AG08395 (cell line): ENCODE measurements at places on chromosomes 11 and 22.

DNA sequence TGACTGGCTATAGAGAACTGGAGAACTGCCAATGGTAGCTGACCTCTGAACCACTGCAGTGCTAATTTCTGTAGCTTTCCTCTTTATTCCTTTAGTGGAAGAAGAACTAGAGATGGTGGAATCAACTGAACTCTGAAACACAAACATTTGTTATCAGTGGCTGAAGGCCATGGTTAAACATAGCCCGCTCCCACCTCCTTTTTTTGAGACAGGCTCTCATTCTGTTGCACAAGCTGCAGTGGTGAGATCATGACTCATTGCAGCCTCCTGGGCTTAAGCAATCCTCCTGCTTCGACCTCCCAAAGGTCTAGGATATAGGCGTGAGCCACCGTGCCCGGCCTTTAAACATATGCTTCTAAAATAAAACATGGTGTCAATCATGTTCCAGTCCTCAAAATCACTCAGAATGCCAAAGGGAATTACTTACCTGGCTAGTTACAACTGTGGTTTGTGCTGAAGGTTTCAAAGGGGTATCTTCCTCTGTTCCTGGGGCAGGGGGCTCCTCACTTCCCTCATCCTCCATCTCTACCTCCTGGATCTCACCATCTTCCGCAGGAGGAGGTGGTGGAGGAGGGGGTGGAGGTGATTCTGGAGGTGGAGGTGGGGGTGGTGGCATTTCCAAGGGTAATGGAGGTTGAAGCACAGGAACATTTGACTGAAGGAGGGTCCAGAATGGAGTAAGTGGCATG lies 9.0 kb upstream of the AGBL2 start:
- no peak for DNase-seq

DNA sequence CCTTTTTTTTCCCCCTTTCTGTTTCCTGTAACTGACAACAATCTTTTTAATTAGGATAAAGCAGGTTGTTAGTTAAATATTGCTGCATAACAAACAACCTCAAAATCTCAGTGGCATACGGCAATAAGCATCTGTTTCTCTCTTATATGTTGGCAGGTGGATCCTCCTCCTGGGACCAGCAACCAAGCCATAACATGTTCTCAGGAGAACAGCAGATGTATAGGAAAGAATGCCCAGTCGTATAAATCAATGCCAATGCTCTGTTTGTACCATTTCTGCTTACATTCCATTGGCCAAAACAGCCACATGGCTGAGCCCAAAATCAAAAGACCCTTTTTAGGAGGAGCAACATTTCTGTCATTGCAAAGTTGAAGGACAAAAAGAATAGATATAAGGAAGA lies 445.7 kb downstream of the AASDHPPT start:
- no peak for DNase-seq

DNA sequence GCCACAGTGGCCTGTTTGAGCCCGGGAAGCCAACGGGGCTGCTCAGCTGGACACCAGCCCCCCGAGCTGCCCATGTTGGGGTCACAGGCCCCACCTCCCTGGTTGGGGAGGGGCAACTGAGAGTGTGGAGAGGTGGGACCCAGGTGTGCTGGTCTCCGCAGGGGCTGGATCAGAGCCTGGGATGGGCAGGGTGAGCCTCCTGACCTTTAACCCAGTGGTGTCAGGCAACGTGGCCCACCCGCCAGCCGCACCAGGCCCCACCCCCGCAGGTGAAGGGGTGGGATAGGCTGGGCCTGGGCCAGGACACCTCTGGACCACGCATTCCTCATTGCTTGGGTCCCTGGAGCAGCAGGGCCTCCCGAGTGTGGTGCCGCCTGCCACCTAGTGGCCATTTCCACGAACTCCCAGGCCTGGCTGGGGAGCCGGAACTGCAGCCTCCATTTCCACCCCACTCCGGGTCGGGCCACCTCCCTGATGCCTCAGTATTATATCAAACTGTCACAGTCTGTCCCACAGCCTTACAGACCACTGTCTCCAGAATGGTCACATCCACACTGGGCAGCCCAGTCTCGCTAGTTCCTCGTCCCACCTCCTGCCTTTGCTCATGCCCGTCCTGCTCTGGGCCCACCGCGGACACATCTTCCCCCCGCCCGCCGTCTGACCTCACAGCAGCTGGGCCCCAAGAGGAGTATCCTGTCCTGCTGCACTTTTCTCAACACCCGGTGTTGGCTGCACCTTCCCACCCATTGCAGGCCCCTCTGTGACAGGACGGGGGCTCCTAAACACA lies 13.3 kb upstream of the PPP6R3 start:
- peak; percentile 88 for DNase-seq

DNA sequence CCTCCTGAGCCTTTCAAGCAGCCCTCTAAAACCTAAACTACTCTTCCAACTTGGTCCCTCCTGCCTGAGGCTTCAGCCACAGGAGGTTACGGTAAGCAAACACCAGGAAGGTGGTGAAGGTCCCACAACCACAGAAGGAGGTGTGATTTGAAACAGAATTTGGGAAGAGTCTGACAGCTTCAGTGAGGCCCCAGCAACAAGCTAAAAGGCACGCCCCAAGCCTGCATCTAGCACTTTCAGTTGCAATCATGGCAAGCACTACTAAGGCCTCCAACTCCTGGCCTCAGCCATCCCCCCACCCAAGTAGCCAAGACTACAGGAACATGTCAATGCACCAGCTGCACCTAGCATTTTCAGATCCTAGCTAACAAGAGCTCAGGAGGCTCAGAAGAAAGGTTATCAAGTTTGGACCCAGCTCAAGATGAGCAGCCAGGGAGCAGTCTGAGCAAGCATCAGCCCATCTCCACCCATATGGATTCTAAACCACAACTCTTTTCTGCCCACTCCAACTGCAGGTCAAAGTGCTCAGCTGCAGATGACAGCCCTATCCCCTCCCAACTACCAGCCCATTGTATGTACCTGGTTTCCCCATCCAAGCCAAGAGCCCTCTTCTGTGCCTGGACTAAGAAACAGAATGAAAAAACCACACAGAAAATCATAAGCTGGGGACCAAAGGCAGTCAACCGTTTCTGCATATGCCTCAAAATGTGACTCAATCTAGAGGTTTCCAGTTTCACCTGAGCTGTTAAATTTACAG lies 10.4 kb upstream of the AHNAK start:
- DNase-seq, result no peak

DNA sequence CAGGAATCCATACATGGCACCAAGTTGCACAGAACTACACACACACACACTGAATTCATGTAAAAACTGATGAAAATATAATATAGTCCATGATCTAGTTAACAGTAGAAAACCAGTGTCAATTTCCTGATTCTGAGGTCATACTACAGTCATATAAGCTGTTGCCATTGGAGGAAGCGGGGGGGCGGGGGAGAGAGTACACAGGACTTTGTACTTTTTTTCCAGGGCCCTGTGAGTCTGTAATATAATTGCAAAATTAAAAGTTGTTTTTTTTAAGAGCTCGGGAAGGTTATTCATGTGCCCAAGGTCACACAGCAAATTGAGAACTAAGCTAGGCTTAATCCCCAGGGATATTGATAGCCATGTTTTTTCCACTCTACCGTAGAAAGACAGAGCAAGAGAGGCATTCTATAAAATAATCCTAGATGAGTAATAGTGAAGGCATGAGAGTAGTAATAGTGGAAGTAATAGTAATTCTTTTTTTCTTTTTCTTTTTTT lies 312.3 kb downstream of the MN1 start:
- DNase-seq, result peak; percentile 50

- no peak for DNase-seq
These were observed 749.8 kb upstream of the ARHGAP42 start for GRCh38 chr11:99937330-99937729.

- no peak for DNase-seq
These were observed at the start of gene AIFM3 for GRCh38 chr22:20966883-20967696. Gene AIFM3 (plus strand): TSS chr22:20967255. CDS start chr22:20967945, 690 bp downstream.

GRCh38 chr11:103525069-103525468 lies 415.8 kb downstream of the DYNC2H1 start:
- DNase-seq, result no peak

DNA sequence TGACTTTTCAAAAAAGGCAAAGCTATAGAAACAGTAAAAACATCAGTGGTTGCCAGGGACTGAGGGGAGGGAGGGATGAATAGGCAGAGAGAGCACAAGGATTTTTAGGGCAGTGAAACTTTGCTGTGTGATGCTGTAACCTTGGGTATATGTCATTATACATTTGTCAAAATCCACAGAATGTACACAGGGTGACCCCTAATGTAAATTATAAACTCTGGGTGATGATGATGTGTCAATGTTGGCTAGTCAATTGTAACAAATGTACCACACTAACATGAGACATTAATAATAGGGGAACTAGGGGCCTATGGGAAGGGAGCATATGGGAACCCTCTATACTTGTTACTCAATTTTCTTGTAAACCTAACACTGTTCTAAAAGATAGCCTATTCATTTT lies 24.8 kb downstream of the RIBC2 start:
- DNase-seq, result no peak

DNA sequence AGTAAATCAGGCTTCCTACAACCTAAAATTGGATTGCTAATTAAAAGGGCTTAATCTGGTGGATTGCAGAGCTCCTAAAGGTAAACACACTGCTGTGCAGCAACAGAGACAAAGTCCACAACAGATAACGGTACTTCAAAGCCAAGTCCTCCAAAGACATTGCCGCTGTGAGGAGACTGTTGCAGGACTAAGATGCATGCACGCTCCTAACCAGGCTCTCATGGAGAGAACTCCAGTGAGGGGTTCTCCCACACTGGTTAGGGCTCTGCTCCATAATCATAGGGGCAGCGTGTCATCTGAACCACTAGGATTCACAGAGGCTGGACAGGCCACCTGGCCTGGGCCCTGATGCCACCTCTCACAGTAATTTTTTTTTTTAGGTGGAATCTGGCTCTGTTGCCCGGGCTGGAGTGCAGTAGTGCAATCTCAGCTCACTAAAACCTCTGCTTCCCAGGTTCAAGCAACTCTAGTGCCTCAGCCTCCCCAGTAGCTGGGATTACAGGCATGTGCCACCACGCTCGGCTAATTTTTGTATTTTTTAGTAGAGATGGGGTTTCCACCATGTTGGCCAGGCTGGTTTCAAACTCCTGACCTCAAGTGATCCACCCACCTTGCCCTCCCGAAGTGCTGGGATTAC lies 56.9 kb upstream of the ARFGAP3 start:
- DNase-seq, result no peak

GRCh38 chr11:61332281-61332796 lies 566 bp downstream of the DDB1 start:
- peak; percentile 59 for DNase-seq

- DNase-seq, result peak; percentile 33
These were observed 4.6 kb downstream of the C11orf96 start for GRCh38 chr11:43947003-43947500.

DNA sequence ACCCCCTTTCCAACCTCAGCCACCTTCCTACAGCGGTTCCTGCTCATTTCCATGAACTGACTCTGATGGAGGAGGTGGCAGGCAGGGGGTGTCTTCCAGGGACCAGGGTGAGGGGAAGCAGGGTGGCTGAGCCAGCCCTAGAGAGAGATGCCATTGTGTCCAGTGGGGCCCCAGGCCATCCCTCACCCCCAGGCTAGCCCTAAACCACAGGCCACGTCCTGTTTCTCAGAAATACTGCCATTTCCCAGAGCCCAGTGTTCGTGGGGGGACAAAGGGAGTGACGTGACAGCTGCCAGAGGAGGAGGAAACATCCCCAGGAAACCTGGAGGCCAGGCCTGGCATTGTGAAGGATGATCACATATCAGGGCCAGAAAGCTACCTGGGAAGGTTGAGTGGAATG lies 39.5 kb downstream of the CHRDL2 start:
- DNase-seq, result no peak

GRCh38 chr11:82969811-82970210 lies 68.3 kb downstream of the DDIAS start:
- DNase-seq, result no peak

GRCh38 chr22:25360411-25360810 lies 141.0 kb downstream of the CRYBB2 start:
- DNase-seq, result no peak

DNA sequence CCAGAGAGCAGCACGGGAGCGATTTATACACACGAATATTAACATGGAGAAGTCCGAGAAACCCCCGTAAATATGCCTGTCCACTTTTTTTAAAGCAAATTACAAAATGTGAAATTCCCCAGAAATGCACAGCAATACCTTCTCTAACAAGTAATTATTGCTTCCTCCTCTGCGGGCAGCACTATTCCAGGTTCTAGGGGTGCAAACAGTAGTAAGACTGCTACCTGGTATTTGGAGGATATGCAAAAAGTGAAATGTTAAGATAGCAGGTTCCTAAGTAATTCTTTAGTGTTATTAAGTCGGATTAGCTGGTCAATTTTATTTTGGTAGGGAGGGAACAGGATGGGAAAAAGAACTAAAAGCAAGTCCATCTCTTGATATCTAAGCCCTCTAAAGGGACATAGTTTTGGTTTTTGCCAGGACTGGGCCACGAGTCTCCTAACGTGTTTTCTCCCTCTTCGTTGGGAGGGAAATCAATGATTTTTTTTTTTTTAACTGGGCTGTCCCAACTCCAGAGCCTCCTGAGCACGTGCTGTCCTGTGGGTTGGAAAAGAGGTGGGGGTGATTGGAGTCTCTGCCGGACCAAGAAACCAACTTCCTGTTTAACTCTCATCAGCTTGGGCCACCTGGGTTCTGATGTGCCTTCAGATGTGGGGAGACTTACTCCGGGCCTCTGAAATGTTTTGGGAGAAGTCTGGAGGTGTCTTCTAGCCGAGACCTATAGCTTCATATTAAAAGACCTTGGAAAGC lies 1.7 kb upstream of the XBP1 start:
- DNase-seq, result no peak

GRCh38 chr11:118171269-118172062 lies 5.0 kb downstream of the SCN2B start:
- peak; percentile 84 for DNase-seq

GRCh38 chr11:12472401-12473005 lies 95.1 kb downstream of the PARVA start:
- DNase-seq, result no peak

DNA sequence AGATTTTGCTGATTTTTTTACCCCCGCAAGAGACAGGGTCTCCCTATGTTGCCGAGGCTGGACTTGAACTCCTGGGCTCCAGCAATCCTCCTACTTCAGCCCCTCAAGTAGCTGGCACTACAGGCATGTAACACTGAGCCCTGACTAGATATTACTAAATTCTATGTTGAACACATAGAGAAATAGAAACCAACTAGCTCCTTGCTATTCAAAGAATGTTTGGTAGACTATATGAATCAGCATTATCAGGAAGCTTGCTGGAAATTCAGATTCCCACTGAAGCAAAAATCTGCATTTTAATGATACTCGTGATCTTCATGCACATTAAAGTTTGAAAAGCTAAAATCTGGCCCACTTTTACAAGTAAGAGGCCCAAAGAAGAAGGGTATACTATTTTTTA lies 11.9 kb downstream of the TMEM41B start:
- peak; percentile 43 for DNase-seq

DNA sequence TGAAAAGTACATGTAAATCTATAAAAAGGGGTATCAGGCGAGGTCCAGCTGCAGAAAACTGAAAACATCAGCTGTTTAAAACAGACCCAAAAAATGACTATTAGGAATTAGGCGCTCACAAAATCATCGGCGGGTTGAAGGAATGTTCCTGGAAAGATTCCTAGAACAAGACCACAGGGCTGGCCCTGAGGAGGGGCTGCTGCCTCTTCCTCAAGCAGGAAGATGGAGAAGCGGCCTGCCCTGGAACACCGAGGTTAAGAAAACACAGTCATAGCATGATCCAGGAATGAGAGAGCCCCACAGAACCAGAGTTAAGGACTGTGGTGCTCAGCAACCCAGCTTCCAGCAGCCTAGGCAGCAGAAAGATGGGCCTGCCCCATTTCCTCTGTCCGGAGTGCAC lies 78.4 kb downstream of the C11orf91 start:
- peak; percentile 56 for DNase-seq
